ENCODE measurements at places on chromosomes 3 and 15.

GRCh38 chr15:67915461-67916374, 75.9 kb upstream of the RNU6-1 start:
- no peak for DNase-seq

DNA sequence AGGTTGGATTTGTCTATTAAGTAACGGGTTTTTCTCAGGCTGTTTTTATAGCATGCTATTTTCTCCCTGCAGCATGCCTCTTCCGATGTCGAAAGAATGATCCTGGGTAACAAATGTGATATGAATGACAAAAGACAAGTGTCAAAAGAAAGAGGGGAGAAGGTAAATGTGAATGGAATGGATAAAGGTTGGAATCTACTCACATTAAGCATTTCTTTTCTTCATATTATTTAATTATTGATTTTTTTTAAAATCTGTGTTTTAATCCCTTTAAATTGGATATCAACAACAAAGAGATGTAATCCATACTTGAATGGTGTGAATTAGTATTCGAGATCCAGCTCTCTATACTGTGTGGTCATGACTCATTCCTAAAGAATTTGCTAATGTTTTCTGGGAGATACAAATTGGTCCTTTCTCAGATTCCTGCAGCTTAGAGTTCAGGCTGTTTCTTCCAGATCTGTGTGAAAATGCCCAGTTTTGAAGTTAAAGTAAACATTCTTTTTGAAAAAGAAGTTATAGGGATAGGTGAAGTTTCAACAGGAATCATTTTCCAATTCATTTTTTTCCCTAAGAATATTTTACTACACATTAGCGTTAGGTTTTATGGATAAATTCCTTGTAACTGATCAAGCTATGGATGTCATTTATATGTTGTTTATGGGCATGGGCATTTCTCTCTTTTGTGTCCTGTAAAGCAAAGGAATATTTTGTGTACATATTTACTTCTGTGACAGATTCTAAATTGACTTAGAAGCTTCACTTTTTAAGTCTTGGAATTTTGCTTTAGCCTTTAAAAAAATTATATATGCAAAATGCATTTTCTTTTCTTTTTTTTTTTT, 20.8 kb upstream of the APH1B start:
- DNase-seq: no peak

- DNase-seq: no peak
Observed at GRCh38 chr3:116118475-116119169, 326.7 kb downstream of the LSAMP start.

- DNase-seq: no peak
Observed at GRCh38 chr3:58672451-58672850, 5.9 kb upstream of the FAM3D start.

All from stimulated activated CD4-positive, alpha-beta T cell treated with anti-CD3 and anti-CD28 coated beads, Interleukin-1b, Interleukin-23, amount 100 ng/mL, for 1 hour (primary cell).